Neural crest cell (in vitro differentiated cells): ENCODE measurements at places on chromosomes 13 and 19. TPM values are rescaled to one million over a fixed set of nuclear protein-coding genes. Genes with fewer than 3 reads are reported as not detected.

BCL2L12 gene
- 92.4 and 99.5 TPM in 2 replicates for total RNA-seq

FUT1 gene
- 0.51 and 0.59 TPM in 2 replicates for total RNA-seq

CYP4F8 gene
- not detected in 2 replicates for total RNA-seq

PRKCG gene
- 0.55 and 0.65 TPM in 2 replicates for total RNA-seq

OSCAR gene
- not detected in 2 replicates for total RNA-seq

CLEC4G gene
- not detected in 2 replicates for total RNA-seq

CDKN2D gene
- 8.7 and 9.5 TPM in 2 replicates for total RNA-seq
